Substantia nigra (tissue), 51 donors: ENCODE measurements at places on chromosomes 3 and 15.

GRCh38 chr3:20394243-20394642, 208.2 kb upstream of the SGO1 start:
- no peak for DNase-seq

- no peak for DNase-seq
These were observed 3.7 kb upstream of the SLC9C1 start for GRCh38 chr3:112297714-112298113.

DNA sequence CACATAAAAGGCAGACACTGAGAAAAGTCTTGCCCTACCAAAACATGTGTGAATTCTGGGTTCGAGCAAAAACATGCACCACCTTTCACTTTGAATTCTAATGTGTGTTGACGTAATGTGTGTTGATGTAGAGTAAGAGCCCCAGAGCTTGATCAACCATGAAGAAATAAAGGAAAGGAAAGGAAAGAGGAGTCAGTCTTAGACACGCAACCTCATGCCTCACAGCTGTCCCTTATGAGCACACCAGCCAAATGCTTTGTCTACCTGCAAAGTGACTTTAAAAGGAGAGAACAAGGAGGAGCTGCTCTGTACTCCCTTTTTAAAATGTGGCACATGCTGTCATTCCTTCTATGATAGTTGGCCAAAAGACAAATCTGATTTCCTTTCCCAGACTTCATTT, 80.8 kb downstream of the RFTN1 start:
- DNase-seq: no peak

DNA sequence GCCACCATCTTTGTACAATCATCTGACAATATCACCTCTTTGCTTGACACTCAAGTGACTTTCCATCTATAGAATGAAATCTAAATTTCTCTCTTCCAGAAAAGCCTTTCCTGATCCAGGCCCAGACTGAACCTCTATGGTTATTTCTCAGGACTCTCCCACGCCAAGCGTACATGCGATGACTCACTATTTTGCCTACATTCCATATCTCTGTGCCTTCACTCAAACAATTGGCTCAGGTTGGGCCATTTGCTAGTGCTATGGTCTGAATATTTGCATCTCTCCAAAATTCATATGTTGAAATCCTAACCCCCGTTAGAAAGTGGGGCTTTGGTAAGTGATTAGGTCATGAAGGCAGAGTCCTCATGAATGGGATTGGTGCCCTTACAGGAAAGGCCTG, 43.9 kb downstream of the ST3GAL6 start:
- DNase-seq: no peak

DNA sequence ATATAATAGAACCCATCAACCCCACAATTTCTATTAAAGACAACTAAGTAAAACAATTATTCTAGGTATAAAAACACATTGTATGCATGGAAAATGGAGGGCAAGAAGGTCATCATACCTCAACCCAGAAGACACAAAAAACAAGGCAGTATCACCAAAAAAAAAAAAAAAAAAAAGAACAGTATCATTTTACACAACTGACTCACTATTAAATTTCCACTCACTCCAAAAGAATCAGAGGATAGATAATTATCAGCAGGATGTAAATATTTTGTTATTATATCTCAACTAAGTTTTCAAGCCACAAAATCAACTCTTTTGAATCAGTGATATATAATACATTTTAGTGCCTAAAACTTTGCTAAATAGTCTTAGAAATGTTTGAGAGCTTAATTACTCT, 55.0 kb downstream of the CLASP2 start:
- no peak for DNase-seq

DNA sequence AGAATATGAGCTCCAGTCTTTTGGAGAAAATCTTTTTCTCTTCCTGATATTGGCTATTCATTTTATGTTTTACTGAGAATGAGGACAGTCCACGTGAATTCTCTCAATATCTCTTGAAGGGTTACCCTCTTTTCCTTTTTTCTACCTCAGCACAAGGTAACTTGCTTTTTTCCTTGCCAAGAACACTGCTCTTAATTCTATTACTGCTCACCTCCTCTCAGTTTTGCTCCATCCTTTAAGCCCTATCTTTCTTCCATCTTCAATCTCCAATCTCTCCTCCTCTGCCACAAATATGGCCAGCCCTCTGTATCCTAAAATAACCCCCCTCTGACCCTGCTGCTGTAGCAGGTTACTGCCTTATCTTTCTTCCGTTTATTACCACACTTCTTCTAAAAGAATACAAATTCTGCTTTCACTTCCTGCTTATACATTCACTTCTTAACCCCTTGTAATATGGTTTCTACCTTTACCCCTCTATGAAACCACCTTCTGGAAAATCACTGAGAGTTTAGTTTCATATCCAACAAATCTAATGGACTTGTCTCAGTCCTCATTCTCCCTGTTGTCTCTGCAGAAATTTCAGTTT, 89.0 kb downstream of the NFKBIZ start:
- no peak for DNase-seq

DNA sequence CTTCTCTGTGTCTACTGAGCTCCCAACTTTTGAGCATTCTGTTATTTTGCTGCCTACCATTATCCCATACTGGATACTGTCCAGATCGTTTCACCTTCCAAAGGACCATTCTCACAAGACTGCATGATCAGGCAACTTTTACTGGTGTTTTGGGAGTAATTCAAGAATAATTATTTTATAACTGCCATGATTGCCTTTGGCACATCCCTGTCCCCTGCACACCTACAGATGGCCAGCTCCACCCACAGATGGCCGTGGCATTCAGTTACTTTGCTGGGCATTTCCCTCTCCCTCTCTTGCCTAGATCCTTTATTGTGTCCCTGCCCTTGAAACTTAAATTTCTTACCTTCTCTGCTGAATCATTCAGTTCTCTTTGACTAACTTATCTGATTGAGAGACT, 263.9 kb downstream of the DIPK2A start:
- DNase-seq: no peak

DNA sequence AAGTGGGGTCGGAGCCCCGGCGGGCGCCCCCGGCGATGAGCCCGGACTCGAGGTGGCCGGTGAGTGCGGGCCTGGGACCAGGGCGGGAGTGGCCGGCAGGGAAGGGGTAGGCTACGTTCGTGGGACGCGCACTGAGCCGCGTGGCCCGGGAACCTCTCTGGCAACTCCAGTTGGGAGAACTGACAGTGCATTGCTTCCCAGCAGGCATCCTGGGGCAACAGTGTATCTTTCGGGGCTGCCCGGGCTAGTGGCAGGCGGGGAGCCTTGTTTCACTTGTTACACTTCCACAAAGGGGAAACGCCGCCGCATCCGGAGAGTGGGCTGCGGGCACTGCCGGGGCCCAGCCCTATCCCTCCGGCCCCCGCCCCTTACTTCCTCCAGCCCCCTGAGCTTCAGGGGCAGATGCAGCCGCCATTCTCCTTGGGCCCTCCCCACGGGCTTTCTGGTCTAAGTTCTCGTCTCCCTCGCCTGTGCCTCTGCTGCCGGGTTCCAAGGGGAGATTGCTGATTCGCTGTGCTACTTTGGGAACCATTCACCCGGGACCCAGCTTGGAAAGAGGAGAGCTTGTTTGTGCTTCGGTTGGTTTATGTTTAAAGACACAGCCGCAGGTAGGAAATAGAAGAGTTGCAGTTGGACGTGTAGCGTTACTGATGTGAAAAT, 675 bp downstream of the BRPF1 start:
- DNase-seq: no peak

GRCh38 chr15:28109626-28110455, 10.7 kb upstream of the OCA2 start:
- DNase-seq: no peak

DNA sequence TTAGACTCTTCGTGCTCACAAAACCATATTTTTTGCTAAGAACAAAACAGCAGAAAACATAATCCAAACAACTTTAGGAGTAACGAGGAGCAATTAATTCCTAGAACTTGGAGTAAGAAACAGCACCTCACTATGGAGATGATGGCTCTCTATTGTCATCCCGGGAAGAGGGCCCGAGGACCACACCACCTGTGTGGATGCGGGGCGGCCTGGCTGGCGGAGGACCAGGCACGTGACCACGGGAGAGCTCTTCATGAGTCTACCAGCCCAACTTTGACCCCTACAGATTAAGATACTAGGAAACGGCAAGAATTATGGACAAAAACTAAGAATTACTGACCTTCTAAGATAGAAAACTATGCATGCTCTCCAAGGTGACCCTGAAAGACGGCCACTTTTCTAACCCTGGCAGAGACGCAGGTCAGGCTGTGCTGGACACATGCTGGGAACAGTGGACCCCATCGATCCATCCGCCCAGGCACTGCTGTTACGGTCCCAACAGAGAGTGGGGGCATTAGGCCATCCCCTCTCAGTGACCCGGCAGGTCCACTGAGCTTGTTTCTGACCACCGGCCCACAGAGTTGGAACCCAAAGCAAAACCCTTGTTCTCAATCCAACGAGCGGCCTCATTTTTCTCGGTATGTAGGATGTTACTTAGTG, 13.1 kb upstream of the OCA2 start:
- no peak for DNase-seq

GRCh38 chr15:49573421-49573820, 47.2 kb downstream of the FAM227B start:
- DNase-seq: no peak

DNA sequence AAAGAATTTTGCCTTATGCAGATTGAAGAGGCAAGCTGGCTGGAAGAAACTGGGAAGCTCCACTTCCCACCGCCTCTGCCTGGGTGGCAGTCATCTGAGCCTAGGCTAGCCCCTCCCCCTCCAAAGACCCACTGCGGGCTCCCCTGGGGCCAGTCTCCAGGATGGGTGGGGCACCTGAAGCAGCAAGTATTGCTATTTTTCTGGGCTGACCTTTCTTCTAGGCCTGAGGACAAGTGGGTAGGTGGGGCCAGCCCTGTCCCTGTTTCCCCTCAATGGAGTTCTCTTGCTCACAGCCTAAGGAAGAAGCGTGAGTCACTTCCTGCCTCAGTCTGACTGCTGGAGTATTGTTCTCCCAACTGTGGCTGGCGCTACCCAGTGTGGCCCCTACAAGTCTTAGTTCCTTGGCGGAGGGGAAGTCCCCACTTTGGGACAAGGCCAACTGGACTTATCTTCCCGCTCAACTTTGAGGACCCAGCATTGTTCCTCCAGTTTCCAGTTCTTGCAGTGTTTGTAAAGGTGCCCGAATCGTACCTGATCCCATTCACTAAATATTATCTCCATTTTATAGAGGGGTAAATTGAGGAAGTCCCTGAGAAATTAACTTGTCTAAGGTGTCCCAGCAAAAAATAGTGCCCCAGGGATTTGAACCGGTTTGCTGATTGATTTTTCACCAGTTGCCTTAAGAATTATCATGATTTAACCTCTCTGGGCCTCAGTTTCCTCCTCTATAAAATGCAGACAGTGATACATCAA, 1.4 kb downstream of the FURIN start:
- no peak for DNase-seq

GRCh38 chr3:179687967-179688535, 35.2 kb downstream of the USP13 start:
- no peak for DNase-seq

DNA sequence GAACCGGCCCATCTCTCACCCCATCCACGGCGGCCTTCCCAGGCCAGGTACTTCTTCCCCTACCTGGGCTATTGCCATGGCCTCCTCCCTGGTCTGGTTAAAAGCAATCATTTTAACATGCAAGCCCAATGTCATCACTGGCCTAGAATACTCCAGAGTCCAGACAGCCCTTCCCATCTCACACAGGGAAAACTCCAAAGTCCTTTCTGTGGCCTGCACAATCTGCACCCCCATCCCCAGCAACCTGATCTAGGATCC, 45.8 kb upstream of the SLCO2A1 start:
- DNase-seq: no peak

DNA sequence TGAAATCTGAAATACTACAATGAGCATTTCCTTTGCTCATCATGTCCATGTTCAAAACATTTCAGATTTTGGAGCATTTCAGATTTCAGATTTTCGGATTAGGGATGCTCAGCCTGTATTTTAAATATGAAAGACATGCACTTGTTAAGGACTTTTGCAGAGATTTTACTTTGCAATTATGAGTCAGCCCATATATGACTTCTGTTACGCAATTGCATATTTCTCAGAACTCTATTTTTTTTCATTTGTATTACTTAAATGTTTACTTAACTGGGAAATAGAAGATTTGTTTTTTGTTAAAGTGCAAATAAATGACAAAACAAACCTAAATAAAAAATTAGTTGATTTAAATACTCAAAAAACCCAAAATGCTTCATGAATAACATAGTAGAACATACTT, 376.2 kb downstream of the ZBTB20 start:
- no peak for DNase-seq

- no peak for DNase-seq
These were observed 10.3 kb downstream of the RTP1 start for GRCh38 chr3:187207624-187208023.

DNA sequence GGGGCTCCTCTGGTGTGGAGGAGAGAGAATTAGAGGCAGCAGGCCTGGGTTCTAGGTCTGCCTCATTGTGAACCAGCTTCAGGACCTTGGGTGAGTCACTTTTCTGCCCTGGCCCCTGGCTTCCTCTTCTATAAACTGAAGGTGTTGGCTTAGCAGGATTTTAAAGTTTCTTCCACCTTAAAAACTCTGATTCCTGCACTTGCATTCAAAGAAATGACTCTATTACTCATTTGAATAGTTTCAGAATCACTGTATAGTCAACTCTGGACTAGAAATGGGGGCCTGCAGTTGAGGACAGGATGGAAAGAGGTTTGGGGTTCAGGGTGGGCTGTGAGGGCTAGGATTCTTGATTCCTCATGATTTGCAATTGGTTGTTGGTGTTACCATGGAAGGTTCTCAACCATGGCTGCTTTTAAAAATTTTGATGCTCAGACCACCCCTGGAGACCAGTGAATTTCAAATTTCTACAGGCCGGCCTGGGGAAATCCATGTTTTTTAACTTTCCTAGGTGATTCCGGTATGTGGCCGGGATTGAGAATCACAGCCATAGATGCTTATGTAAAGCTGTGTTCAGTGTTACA, 19.9 kb downstream of the SMAD3 start:
- DNase-seq: no peak
